ENCODE measurements at places on chromosomes 5 and 9.

GRCh38 chr9:112050544-112051475, 124.3 kb downstream of the SUSD1 start:
- DNase-seq, result peak; percentile 99

DNA sequence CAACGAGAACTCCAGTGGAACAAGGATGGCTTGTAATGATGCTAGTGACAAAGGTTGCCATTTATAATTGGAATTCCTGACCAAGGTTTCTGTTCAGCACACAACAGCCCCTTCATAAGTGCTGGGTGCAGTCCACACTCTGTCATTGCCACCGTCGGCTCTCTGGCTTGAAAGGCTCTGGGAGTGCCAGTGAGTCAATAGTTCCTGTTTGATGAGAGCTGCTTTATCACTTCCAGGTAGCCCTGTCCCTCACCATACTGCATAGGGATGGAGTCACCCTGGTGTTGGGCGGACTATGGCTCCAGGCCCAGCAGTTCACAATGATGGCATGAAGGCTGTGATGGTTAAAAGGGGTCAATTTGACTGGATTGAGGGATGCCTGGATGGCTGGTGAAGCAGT, 34.6 kb upstream of the SEMA4D start:
- DNase-seq, result no peak

DNA sequence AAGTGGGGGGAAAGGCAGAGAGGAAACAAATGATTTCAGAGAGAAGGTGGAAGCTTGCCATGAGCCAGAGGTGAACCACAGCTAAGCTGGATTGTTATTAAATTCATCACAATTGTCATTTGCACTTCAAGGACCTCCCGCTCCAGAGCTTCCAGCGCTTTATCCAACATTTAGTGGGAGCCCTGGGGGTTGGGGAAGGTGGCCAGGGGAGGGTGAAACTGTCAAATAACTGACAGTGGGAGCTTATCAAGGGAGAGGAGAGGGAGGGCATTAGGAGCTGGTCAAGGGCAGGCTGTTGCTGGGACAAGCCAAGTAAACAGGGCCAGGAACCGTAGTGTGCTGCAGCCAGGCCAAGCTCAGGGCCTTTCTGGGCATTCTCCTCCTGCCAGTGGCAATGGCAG, 71.5 kb downstream of the SIL1 start:
- DNase-seq, result no peak

- DNase-seq, result no peak
These were observed 3.3 kb downstream of the ANKS6 start for GRCh38 chr9:98793031-98793430.

GRCh38 chr5:41143131-41143901, 70.0 kb downstream of the C6 start:
- no peak for DNase-seq

DNA sequence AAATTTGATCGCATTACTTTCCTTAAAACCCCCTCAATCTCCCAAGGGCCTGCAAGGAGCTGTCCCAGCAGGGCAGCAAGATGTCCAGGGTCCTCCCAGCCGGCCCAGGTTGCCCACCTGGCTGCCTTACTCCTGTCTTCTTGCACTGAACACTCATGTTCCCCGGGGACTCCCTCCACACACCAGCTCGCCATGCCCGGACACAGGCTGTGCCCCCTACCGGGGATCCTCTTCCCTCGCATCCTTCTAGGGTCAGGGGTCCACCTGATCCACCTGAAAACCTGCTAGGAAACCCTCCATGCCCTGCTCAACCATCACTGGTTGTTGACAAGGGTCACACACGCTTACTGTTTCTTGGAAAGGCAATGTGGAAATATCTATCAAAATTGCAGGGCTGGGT, 172.0 kb upstream of the MSX2 start:
- no peak for DNase-seq

DNA sequence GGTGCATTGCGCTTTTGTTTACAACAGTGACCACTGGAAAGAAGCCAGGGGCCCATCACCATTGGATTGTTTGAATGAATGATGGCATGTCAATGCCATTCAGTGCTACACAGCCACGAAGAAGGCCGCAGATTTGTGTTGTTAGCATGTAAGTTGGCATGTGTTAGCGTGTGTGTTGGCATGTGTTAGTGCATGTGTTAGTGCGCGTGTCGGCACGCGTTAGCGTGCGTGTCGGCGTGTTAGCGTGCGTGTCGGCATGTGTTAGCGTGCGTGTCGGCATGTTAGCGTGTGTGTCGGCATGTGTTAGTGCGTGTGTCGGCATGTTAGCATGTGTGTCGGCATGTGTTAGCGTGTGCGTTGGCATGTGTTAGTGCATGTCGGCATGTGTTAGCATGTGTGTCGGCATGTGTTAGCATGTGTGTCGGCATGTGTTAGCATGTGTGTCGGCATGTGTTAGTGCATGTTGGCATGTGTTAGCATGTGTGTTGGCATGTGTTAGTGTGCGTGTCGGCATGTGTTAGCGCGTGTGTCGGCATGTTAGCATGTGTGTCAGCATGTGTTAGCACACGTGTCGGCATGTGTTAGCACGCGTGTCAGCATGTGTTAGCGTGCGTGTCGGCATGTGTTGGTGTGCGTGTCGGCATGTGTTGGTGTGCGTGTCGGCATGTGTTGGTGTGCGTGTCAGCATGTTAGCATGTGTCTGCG, 15.3 kb upstream of the ANKRD33B start:
- DNase-seq, result no peak

GRCh38 chr9:76218886-76219445, 175.3 kb downstream of the RFK start:
- DNase-seq, result no peak

- DNase-seq, result no peak
These were observed 91.9 kb upstream of the NEURL1B start for GRCh38 chr5:172548981-172549687.

DNA sequence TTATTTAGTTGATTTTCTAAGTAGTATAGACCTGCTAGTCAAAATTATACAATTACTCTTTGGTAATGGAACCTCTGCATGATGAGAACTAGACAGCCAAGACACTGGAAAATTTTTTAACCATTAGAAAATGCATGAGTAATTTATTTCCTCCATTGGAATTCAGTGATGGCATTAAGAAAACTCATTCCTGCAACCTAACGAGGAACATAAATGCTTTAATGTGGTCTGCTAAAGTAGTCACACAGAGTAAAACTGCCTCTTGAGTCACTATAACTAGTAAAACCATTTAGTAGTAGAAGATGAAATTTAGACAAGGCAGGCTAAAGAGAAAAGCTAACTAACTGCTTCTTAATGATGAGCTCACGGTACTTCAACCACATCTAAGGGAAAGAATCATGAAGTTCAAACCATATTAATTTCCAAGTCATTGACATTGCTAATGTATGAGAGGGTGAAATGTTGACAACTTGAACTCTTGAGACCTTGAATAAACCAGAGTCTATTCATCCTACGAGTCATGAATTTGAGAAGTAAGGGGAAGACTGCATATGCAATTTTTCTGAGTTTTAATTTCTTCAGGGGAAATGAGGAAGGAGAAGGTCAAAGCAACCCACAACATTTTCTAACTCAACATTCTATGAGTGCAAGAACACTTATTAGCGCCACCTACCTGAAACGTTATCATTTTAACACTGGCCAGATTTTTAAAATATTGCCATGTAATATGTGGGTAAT, 74.4 kb downstream of the GLIS3 start:
- peak; percentile 96 for DNase-seq

DNA sequence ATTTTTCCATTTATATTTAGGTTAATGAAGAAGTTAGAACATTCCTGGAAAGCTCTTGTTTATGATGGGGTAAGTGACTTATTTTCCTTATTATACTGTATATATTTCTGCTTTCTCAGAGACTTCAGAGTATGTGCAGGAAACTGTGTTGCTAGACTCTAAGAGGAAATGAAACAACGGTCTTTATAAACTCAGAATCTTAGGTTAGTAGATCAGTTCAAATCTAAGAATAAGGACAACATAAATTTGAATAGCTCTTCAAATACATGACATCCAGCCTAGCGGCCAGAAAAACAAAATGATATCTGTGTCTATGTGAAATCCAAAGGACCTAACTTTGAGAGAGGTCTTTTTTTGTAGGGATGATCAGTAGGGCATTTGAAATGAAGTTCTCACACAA, 94.3 kb downstream of the PRKACG start:
- DNase-seq, result no peak

- DNase-seq, result no peak
These were observed 36.2 kb upstream of the ADAM19 start for GRCh38 chr5:157611571-157612476.

Measured in fibroblast of upper back skin (primary cell).